ENCODE measurements at places on chromosomes 2 and 18.
A peak's percentile ranks its signal among the peaks of the same experiment; 100 is the strongest.

GRCh38 chr2:227608561-227609338 lies 5.9 kb downstream of the SCYGR3 start:
- no peak for DNase-seq

- DNase-seq: no peak
Observed at GRCh38 chr2:6168485-6168884, 476.3 kb downstream of the SOX11 start.

DNA sequence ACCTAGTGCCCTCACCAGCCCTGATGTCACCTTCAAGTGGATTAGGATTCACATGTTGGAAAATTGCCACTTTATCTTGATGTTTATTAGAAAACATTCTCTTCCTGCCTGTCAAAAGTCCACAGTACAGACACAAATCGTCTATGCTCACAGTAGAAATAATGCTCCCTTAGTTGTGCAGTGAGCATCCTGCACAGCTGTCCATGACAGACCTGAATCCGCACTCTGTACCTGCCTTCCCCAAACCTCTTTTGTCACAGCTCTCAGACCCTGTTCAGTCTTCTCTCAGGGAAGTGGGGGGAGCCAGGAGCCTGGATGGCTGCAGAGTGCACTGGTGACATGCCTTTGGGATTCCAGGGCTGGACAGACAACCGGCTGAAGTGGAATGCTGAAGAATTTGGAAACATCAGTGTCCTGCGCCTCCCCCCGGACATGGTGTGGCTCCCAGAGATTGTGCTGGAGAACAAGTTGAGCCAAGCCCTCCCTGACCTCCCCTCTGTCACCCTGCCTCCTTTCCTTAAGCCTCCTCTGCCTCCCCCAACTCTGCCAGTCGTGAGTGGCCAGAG lies 2.0 kb downstream of the CHRND start:
- DNase-seq: no peak

DNA sequence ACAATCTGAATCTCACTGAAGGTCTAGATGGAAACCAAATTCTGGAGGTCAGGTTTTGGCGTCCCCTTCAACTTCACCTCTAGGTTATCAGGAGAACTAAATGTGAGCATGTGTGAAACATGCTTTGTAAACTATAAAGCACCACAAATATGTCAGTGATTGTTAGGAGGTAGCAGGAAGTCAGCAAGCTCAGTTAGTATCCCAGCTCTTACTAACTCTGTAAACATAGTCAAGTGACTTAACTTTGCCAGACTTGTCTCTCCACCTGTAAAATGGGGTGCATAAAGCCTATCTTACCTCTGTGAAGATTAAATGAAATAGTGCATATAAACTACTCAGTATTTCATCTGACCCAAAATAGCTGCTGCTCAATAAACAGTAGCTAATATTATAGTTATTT lies 121.5 kb downstream of the INSIG2 start:
- DNase-seq: no peak

DNA sequence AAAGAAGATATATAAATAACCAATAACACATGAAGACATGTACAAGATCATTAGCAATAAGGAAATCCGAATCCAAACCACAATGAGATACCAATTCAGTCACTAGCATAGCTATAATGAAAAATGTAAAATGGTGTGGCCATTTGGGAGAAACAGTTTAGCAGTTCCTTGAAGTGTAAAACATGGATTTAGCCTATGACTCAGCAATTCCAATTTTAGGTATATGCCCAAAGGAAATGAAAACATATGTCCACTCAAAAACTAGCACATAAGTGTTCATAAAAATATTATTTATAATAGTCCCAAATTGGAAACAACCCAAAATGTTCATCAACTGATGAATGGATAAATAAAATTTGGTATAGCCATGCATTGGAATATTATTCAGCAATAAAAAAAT lies 165.5 kb upstream of the CRIM1 start:
- no peak for DNase-seq

DNA sequence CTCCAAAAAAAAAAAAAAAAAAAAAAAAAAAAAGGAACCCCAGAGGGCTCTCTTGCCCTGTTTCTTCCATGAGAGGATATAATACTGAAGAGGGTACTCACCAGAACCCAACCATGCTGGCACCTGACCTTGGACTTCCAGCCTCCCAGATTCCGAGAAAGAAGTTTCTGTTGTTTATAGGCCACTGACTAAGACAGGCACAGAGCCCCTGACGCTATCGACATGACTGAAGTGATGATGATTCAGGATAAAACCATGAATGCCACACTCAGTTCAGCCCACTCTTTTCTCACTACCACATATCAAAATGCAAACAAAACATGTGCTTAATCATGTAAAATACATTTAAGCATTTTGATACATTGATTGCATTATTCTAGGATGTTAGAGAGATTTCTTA lies 66.1 kb upstream of the CDCA7 start:
- no peak for DNase-seq

DNA sequence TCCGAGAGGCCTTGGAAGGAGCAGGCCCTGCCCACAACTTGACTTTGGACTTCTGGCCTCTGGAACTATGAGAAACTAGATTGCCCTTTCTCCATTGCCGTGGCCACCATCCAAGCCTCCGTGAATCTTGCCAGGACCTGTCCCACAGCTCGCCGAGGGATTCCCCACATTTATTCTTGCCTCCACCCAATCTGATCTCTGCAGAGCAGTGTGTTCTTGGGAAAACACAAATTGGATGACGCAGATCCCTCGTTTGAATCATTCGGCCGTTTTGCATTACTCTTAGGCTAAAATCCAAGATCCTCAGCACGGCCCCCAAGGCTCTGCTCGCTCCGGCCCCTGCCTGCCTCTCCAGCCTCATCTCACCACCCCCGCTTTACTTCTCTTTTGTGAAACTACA lies 364.2 kb downstream of the ZNF516 start:
- DNase-seq: no peak

- no peak for DNase-seq
Observed at GRCh38 chr2:169143998-169144397, 74.6 kb downstream of the DHRS9 start.

DNA sequence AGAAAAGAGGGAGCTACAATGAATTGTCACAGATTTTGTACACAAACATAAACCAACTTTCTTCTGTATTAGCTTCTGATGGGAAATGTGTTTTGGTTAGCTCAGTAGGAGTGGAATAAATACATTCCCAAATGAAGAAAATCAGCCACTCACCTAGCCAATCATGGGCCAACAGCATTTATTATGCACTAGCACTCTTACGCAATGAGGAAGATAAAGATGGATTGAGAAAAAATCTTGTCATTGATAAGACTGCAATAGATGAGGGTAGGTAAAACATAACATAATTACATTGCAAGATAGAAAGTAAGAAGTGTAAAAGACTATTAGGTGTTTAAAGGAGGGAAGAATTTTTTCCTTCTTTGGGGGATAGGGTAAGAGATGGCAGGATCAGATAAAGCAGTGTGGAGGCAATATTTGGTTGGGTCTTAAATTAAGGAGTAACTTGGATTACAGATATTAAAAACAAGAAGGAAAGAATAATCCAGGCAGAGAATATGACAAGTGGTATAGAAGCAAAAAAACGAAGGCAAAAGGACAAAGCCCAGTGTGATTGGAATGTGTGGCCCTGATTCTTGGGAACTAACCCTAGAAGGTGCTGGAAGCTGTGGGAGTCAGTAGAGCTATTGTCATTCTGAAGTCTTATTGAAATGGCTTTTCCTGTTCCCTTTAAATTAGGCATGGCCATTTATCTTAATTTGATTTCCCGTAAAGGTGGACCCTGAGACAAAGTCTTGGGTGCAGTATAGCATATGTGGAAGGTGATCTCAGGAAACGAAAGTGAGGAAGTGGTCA lies 208.4 kb upstream of the MEX3C start:
- no peak for DNase-seq

GRCh38 chr2:100178085-100178788 lies 35.8 kb upstream of the AFF3 start:
- no peak for DNase-seq

DNA sequence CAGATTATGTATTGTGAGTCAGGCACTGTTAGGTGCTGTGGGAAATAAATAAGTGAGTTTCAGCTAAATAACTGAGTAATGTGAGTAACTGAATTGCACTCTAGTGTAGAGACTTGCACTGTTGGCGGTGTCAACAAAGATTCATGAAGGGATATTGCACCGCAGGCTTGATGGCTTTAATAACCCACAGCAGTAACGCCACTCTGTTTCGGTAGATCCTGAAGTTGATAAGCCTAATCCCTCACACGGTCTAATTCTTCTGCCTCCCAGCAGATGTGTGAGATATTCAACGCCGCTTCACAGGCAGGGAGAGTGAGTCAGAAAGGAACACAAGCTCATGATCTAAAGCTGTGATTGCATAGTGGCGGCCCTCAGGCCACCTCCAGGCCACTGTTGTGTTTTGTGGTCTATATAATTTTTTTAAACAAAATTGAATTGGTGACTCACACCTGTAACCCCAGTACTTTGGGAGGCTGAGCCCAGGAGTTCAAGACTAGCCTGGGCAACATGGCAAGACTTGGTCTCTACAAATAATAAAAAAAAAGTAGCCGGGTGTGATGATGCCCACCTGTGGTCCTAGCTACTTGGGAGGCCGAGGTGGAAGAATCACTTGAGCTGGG lies 94.3 kb downstream of the LIPG start:
- no peak for DNase-seq

- DNase-seq: no peak
Observed at GRCh38 chr2:128499367-128500137, 180.9 kb upstream of the HS6ST1 start.

DNA sequence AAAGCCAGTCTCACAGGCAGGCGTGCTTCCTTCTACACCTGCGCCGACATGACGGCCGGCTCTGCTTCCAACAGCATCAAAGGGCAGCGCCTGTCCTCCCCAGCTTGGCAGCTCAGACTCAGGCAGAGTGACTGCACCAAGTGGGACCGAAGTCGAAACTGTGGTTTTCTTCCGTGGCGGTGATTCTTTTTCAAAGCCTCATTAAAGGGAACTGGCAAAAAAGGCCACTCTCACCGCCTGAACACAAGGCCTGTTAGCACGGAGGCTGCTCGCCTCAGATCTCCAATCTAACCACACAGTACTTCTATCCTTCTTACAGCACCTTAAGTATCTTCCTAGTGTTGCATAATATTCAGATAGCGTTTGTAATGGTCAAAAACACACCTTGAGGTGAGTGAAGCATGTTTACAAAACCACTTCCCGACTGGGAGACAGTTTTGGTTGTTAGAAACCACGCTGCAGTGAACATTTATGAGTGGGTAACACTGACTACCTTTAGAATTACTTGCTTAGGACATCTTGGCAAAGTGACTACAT lies 236.4 kb downstream of the HDAC4 start:
- no peak for DNase-seq

- no peak for DNase-seq
Observed at GRCh38 chr2:144504218-144504641, 15.7 kb downstream of the ZEB2 start.

- DNase-seq: no peak
Observed at GRCh38 chr2:44946372-44947027, 5.0 kb downstream of the SIX3 start.

GRCh38 chr2:36951574-36951973 lies 14.8 kb downstream of the STRN start:
- no peak for DNase-seq

- no peak for DNase-seq
Observed at GRCh38 chr2:46813020-46813415, 102.6 kb downstream of the MCFD2 start.

DNA sequence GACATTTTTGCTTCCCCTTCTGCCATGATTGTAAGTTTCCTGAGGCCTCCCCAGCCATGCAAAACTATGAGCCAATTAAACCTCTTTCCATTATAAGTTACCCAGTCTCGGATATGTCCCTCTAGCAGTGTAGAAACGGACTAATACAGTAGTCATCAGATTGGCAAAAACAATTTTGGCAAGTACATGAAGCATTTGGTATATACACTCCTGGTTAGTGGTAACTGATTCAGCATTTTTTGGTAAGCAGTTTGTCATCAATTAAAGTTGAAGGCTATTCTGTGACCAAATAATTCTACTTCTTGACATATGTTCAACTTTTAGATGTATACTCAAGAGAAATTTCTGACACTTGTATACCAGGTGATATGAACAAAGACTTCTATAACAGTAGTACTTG lies 190.5 kb upstream of the STON1 start:
- no peak for DNase-seq

GRCh38 chr18:45755934-45756333 lies 32.0 kb downstream of the SLC14A1 start:
- DNase-seq: no peak

DNA sequence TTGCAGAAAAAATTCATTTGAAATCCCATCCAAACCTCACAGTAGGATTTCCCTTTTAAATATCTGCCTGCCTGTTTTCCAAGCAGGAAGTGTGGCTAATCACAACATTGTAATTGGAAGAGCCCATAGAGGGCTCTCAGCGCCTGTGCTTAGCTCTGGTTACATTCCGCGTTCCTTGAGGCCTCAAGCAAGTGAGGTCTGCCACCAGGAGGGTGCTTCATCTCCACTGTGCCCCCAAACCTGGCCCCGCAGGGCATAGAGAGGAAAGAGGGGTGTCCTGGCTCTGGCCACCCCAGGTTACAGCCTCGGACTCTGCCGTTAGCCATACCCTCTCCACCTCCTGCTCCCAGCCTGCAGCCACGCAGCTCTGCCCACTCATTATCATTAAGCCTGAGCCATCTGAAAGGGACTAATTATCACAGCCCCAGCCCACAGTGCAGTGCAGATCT lies 214.8 kb downstream of the SP3 start:
- no peak for DNase-seq

- DNase-seq: no peak
Observed at GRCh38 chr2:234019896-234020295, 30.6 kb upstream of the SPP2 start.

DNA sequence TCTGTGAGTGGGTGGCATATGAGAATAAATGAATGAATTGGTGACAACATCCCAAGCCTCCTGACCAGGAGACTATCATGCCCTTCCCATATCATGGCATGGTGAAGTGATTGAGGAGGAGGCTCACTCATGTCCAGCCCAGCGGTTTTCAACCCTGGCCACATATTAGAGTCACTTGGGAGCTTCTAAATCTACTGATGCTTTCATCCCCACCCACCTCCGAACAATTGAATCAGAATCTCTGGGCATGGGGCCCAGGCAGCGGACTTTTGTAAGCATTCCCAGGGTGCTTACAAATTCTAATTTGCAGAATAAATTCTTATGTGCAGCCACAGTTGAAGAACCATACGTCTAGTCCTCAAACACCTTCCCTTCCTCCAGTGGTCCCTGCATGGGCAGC lies 81.7 kb upstream of the SEC11C start:
- DNase-seq: no peak

- DNase-seq: peak; percentile 20
Observed at GRCh38 chr2:128196471-128196931, 105.5 kb downstream of the UGGT1 start.

GRCh38 chr18:12291161-12291560 lies 16.9 kb upstream of the TUBB6 start:
- no peak for DNase-seq

GRCh38 chr2:96524482-96525210 lies 11.9 kb upstream of the ARID5A start:
- DNase-seq: no peak
